ENCODE measurements at places on chromosomes 6 and 20.
A peak's percentile ranks its signal among the peaks of the same experiment; 100 is the strongest.

DNA sequence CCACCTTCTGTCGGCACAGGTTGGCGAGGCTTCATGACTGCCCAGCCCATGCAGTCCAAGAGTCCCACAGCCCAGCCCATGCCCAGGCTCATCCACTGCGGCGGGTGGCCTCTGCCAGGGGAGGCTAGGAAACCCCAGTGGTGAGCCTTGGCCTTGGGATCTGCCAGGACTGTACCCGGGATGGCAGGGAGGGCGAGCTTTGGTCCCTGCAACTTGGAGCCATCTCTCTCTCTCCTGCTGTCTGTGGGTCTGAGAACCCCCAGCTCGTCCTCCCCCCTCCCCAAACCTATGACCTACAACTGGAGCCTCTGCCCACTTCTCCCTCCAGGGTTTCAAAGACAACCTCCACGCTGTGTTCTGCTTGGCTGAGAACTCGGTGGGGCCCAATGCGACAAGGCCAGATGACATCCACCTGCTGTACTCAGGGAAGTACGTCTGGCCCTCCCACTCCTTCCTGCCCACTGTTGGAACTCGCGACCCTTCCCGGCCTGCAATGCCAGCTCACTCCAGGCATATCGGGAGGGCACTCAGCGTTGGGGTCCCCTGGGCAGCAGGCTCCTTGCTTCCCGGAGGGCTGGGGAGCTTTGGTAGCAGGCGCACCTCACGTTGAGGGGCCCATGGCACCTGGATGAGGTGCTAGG lies 19.7 kb downstream of the NPEPL1 start:
- DNase-seq: no peak

GRCh38 chr6:15620611-15621010 lies 42.2 kb downstream of the DTNBP1 start:
- no peak for DNase-seq

GRCh38 chr6:11525468-11526155 lies 11.9 kb upstream of the TMEM170B start:
- DNase-seq: peak; percentile 23

GRCh38 chr20:37042986-37043972 lies 52.5 kb downstream of the RBL1 start:
- no peak for DNase-seq

- no peak for DNase-seq
These were observed 43.5 kb downstream of the IBTK start for GRCh38 chr6:82204020-82204419.

GRCh38 chr20:22729180-22729579 lies 144.8 kb upstream of the FOXA2 start:
- no peak for DNase-seq

- DNase-seq: no peak
These were observed 137.0 kb upstream of the STXBP5 start for GRCh38 chr6:147067184-147067583.

- DNase-seq: no peak
These were observed 208.6 kb upstream of the JARID2 start for GRCh38 chr6:15037253-15037652.

- DNase-seq: no peak
These were observed 58.6 kb upstream of the ZNF217 start for GRCh38 chr20:53652090-53652858.

GRCh38 chr6:20744911-20745557 lies 210.8 kb downstream of the CDKAL1 start:
- no peak for DNase-seq

GRCh38 chr6:32047084-32047478 lies 8.9 kb downstream of the CYP21A2 start:
- DNase-seq: no peak

DNA sequence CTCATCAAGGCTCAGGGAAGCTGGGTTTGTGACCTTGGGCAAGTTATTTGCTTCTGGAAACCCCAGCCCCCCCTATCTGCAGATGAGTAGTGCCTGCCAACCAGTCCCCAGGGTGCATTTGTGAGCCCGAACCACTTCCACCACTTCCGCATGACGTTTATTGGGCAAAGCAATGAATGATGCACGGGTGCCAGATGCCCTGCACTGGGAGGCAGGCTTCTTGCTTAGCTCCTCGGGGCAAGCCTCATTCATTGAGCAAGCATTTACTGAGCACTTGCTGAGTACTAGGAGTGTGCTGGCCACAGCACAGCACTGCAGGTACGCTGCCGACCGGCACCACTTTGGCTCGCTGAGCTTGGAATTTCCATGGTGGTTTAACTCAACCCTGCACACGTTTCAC lies 60.2 kb downstream of the GNAS-AS1 start:
- DNase-seq: no peak

- DNase-seq: no peak
These were observed 187.6 kb downstream of the EPM2A start for GRCh38 chr6:145547594-145548335.

- DNase-seq: no peak
These were observed 589.4 kb downstream of the RFPL4B start for GRCh38 chr6:112936504-112936903.

DNA sequence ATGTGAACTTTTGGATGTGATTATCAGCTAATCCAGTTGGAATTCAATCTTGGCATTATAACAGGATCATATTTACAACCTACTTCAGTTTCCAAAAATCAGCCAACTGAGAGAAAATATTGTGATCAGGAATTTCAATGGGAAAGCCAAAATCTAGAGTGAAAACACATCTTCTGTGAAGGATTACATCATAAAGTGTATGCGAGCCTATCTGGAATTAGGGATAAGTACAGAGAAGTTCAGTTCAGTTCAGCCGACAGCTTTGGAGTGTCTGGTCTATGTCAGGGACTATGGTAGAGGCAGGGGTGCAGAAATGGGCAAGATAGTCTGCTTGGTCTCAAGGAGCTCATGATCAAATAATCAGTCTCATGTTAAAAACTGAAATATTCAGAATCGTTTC lies 12.3 kb upstream of the PRIM2 start:
- DNase-seq: no peak

DNA sequence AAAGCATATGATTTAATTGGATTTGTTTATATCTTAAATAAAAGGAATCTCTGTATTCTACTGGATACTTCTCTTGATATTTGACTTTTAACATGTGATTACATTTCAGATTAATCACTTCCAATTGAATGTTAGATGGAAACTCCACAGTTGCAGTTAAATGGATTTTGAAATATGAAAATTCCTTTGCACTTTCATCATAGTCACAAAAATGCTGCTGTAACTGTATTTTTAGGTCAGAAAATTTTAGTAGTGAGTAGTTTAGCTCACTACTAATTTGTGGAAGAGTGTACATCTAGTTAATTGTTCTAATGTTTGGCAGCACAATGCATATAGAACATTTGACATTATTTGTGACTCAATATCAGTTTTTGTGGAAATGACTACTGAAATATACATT lies 26.8 kb downstream of the PTCHD4 start:
- DNase-seq: no peak

- no peak for DNase-seq
These were observed 89.4 kb downstream of the JAG1 start for GRCh38 chr20:10584371-10584770.
